ENCODE measurements at places on chromosomes 11 and 22.

- DNase-seq: no peak
These were observed 34.6 kb downstream of the LGR4 start for GRCh38 chr11:27437829-27438594.

DNA sequence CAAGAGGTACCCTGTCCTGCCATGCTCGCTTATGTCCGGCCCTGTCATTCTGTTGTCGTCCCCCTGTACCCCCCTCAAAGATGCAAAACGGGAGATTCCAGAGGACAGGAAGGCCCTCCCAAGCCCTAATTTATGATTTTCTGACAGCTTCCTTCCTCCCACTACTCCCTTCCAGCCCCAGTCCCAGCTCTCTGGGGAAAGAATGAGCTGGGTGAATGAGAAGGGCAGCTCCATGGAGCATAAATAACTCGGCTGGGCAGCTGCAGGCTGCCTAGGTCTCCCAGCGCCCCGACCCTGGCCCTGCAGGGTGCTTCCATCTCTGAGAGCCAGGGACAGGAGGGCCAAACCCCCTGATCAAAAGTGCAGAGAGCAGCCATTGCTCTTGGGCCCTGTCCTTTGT lies 3.9 kb upstream of the EMID1 start:
- DNase-seq: no peak

GRCh38 chr11:12497431-12497830 lies 120.1 kb downstream of the PARVA start:
- no peak for DNase-seq

GRCh38 chr11:7204778-7205177 lies 46.9 kb upstream of the SYT9 start:
- DNase-seq: no peak

DNA sequence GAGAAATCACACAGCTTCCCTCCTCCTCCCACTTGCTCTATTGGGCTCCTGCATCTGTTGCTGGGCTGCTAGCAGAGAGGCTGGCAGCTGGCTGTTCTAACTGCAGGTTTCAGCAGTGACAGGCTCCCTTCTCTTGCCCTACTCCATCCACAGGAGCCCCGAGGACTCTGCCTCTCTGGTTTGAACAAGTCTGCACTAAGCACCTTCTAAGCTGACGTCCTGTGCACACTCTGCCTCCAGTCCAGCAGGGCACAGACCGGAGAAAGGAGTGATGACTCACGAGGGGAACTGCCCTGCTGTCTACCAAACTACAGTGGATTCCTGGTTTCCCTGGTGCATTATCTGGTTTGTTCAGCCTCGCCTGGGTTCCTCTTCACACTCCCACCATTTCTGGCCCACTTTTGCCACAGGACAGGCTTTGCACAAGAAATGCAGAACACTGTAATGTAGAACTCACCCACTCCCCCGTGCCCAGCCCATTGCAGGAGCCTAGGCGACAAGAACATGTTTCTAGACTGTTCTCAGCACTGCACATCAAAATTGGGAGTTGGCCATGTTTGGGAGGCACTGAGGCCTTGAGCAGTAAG lies 26.0 kb downstream of the IL10RA start:
- peak; percentile 8 for DNase-seq

DNA sequence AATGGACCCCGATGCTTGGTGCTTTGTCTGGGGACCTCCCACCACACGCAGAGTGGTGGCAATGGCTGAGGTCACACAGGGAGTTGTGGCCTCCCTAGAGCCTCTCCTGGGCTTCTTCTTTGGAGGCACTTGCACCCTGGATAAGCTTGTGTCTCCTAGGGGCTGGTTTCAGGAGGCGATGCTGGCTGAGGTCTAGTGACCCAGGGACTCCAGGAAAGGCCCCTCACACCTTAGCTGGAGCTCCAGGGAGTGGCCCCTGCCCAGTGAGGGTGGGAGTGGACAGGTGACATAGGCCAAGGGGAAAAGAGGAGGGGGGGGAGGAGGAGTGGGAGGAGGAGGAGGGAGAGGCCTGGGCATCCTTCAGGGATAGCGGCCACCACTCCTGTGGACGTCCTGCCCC lies 810 bp downstream of the IGLL1 start:
- DNase-seq: no peak

Measured in RPMI7951 (cell line).